ENCODE measurements at places on chromosomes 7 and 10.

- no peak for DNase-seq
These were observed 350.5 kb upstream of the LRRTM3 start for GRCh38 chr10:66575251-66575855.

- DNase-seq, result peak; percentile 81
These were observed 64.7 kb downstream of the DIP2C start for GRCh38 chr10:624605-625332.

GRCh38 chr10:125559210-125559609 lies 123.8 kb downstream of the TEX36 start:
- no peak for DNase-seq

GRCh38 chr10:75444781-75445386 lies 13.5 kb downstream of the LRMDA start:
- no peak for DNase-seq

DNA sequence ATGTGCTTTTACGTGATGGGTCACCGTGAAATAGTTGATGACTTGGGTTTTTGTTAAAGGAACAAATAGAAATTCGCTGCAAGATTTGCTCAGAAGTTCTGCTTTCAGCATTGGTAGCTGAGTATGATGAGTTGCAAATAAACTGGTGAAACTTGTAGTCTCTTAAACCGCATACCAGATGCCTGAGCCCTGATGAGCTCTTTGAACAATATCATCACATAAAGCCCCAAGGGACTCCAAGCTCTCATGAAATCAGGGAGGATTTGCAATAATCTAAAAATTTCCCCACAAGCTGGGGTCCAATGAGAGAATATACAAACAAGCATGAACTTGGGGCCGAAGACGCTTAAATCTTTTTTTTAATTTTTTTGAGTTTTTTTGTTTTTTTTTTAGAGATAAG lies 312.4 kb downstream of the CALN1 start:
- no peak for DNase-seq

DNA sequence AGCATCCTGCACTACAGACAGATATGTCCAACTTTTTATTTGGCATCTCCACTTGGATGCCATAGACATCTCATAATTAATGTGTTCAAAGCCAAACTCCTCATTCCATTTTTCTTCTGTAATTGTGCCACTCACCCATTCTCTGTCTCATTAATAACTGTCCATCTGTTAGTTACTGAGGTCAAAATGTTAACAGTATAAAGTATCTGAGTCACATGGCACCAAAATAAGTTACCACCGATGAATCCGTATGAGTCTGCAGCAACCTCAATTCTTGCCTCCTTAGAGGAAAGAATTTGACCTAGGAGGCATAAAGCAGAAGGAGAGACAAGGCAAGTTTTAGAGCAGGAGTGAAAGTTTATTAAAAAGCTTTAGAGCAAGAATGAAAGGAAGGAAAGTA lies 16.5 kb upstream of the NT5C3A start:
- DNase-seq, result no peak

GRCh38 chr7:78901566-78901965 lies 551.9 kb downstream of the MAGI2 start:
- DNase-seq, result no peak

GRCh38 chr7:141704741-141705140 lies 2.8 kb upstream of the DENND11 start:
- no peak for DNase-seq

DNA sequence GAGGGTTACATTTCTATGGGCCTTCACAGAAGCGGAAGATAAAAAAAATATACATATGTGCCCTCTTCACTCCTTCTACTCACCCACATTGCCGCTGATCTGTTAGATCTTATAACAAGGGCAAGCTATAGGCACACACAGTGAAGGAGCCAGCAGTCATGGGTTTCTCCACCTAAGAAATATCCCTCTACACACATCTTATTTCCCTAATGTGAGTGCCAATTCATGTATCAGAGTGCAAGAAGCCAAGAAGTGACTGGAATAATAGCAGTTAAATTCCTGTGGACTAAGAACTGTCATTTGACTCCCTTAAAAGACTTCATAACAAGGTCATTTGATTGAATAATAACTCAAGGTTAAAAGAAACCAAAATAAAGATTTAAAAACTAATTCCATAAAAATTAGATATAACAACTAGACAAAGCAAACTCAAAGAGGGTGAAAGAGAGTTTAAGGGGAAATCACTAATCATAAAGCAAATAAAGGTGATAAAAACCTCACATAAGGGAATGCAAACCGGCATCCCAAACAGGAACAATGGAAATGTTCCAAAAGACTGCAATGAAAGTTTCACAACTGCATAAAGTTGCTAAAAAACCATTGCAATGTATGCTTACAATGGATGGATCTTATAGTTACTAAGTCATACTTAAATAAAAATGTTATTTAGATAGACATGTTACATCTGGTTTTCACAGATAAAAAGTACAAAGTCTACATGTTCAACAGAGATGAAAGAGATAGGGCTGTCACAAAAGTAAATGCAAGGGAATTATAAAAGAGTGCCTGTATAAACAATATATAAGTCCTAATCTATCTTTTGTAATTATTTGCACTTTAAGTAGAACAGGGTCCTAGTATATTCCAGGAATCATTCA lies 42.8 kb downstream of the ARHGAP21 start:
- no peak for DNase-seq

DNA sequence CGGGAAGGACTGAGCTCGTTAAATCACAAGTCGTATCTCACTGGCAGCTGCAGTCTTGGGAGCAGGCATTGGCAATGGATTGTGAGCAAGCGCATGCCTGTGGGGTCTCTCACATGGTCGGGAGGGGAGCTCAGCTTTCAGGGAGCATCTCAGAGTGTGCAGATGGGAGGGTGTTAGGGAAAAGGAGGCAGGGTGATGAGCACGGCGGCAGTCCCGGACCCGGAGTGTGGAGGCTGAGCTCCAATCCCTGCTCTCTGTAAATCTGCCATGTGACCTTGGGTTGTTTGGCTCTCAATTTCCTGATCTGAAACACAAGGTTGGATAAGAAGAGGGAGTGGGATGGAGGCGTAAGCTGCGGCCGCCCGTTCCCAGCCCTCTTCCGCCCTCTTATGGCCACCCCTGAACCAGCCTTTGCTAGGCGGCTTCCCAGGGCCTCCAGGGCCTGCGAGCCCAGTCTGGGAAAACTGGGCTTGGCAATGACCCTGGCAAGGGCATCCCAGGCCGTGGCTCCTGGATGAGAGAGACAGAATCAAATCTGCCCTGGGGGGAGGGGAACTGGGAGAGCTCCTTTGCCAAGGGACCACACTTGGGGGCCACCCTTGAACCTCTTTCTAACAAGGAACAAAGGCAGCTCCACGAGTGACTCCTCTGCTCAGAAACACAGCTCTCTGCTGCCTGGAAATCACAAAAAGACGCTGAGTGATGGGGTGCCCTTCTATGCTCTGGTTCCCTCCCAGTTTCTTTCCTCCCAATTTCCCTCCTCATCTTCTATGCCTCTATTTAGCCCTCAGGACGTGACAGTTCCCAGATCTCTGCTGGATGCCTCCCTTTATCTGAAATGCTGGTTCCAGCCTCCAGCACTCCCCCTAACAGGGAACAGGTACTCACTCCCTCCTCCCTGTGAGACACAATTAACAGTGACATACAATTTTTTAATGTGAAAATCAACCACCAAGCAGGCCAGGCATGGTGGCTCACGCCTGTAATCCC lies 41.7 kb upstream of the LOXL4 start:
- DNase-seq, result no peak

DNA sequence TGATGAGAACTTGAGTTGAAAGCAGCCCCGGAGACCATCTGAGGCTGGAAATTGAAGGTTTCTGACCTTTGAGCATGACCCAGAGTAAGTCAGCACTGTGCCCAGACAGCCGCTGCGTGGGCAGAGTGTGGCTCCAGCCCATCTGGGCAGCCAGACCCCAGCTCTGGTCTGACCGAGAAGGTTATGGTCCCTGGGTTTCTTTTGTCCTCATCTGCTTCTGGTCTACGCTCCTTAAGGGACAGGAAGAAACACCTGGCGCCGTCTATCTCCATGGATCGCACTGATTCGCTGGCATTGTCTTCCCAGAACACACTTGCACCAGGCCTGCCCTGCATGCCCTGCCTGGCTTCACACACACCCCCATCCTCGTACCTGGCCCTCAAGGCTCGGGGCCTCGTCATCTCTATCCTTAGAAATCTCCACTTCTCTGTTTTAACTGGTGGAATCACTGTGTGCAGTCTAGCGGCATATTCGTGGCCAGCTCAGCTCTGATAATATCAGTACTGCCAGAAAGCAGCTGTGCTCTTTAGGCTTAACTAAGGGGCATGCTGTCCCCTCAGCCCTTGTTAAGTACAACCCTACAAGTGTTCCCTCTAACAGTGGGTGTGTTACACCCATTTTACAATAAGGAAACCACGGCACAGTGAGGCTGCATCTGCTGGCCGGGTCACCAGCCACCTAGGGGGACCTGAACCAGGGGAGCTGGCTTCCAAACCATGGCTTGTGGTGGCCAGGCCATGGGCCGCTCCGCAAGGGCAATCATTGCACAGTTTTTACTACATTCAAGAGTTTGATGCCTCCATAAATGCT lies 127.7 kb downstream of the ADCY1 start:
- DNase-seq, result no peak

DNA sequence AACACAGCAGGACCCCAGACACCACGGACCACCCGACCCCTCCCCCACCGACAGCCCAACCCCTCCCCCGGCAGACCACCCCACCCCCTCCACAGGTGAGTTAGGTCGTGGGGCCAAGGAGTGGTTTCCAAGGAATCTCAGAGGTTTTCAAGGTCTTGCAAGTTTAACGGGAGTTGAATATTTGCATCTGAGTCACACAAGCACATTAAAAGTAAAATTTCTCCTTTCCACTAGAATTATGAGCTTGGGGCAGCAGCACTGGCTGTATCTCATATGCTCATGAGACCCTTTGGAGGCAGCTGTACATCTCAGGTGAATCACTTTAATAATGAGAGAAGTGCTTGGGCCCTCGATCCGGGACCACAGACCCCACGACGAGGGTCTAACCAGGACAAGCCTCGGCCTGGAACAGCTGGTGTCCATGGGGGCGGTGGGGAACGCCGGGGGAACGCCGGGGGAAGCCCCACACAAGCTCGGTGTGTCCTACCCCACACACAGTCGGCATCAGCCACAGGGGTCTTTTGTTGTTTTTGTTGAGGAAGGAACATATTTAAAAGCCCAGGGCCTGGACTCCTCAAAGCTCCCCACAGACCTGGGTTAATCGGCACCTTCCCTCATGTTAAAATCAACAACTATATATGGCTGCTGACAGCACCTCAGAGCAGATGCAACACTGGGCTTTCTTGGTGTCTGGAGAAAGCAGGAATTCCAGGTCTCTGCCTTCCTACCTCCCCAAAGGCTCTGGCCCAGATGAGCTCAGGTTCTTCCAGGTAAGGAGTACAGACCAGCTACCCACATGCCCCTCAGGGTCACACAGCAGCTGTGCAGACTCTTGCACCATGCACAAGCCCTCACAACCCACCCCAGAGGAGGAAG lies 130.3 kb downstream of the DIP2C start:
- no peak for DNase-seq

GRCh38 chr7:32093415-32094408 lies 23.5 kb upstream of the PDE1C start:
- DNase-seq, result no peak

DNA sequence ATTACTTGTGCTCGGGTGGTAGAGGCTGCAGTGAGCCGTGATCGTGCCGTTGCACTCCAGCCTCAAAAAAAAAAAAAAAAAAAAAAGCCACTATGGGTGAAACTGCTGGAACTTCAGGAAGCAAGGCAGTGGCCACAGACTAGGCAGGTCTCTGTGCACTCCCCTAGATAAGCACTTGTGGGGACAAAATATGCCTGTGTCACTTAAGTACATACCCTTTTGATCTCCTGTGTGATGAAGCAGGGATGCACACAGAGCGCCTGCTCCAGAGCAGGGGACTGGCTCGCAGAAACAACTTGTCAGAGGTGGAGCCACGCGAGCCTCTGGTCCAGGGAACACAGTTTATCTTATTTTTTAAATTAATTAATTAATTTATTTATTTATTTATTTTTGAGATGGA lies 42.9 kb upstream of the PSAP start:
- DNase-seq, result no peak

DNA sequence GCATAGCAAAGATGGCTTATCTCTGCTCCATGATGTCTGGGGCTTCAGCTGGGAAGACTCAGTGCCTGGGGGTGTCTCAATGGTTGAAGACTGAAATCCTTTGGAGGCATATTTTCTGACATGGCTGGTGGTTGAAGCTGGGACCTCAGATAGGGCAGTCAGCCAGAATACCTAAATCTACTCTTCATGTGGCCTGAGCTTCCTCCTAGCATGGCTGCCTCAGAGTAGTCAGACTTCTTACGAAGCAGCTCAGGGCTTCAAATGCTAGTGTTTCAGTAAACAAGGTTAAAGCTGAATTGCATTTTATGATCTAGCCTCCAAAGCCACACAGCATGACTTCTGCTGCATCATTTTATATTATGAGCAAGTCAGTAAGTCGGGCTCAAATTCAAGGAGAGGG lies 2.6 kb upstream of the BRAF start:
- no peak for DNase-seq

DNA sequence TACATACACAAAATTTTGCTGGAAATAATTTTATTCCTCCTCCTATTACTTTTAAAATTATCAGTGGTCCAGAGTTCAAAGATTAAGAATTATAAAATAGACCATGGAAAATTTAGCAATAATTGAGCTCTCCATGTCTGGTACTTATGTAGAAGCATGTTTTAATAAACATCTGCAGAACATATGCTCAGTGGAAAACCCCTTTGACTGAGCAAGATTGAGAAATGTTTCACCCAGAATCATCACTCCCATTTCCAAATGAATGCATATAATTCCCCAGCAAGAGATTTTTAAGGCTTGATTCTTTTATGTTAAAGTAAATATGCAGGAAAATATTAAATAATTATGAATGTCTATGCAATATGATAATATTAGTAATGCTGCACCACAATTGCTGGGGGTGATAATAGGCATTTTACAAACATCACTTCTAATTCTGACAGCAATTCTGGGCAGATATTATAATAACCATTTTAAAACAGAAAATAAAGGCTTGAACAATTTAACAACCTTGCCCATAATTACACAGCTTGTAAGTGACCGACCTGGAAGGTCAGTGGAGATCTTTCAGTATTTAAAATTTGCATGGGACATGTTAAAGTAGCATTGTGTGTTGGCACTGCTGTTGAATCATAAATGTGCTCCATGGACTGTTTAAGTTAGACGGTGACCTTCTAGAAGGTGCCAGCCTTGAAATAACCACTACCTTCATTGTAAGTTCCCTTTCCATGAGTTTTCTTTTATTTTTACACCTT lies 45.6 kb upstream of the TES start:
- DNase-seq, result no peak

DNA sequence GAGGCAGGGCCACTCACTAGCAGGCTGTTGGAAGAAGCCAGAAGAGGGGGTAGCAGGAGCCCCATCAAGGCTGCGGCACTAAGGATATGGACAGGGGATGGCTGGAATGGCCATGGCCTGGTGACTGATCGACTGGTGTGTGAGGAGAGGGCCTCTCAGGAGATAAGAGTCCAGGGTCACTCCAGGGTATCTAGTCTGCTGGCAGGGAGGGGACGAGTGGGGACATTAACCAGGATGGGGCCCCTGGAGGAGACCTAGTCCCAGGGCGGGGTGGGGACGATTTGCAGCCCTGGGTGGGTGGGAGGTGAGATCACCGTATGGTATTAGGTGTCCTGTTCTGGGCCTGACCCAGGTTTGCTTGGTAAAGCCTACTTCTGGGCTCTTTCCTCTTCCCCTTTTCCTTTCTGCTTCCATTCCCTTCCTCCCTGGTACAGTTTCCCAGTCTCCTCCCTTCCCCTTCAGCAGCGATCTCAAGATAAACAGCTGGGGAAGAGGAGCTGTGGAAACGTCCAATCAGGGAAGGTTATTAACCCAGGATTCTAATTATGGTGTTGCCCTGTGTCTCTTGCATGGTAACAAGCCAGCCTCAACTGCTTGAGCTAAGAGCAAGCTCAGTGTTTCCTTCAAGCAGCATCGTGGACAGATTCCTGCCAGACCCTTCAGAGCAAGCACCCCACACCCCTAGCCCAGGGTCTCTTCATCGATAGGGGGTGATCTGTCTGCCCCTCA lies 233.2 kb downstream of the RPS24 start:
- DNase-seq, result no peak
